CD4-positive, alpha-beta memory T cell (primary cell): ENCODE measurements at places on chromosomes 3 and 15.

- DNase-seq = no peak
Measured at GRCh38 chr3:64093211-64093610, 69.9 kb upstream of the PSMD6 start.

DNA sequence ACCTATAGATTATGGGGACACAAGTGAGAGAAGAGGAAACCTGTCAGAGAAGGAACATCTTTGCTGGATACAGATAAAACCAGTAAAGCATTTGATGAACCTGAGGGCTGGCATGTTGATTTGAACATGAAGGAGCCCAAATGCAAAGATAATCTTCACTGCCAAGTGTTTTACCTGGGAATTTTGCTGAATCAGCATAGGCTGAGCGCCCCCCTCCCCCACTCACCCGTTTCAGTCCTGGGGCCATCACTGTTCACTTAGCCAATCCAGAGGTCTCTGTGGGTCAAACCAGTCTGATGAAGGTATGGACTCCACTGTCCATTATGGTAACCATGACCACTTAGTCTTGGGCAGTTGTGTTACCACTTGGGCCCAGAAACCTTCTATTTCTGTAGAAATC is 466.0 kb upstream of the GRM7 start:
- DNase-seq = no peak

- no peak for DNase-seq
Measured at GRCh38 chr3:83662381-83662960, 1296.3 kb upstream of the CADM2 start.

- DNase-seq = no peak
Measured at GRCh38 chr15:58710701-58711100, 38.8 kb downstream of the ADAM10 start.

DNA sequence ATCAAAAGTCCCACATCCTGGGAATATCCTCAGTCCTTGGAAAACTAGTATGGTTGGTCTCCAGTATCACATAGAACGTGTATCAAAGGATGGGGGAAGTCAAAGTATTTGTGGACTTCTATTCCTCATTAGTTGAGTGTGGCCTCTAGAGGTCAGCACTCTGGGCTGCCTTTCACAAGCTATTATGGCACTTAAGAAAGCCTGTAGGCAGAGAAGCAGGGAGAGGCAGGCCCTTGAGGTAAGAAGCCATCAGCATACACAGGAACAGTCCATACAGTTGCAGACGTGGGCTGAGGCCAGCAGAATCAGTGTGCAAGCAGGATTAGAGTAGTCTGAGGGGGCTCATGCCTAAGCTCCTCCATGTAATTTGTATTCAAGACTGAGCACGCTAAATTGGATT is 341.7 kb downstream of the CLSTN2 start:
- no peak for DNase-seq
